ENCODE measurements at places on chromosomes 16 and 17. TPM values are rescaled to one million over a fixed set of nuclear protein-coding genes. Genes with fewer than 3 reads are reported as not detected.

DNA sequence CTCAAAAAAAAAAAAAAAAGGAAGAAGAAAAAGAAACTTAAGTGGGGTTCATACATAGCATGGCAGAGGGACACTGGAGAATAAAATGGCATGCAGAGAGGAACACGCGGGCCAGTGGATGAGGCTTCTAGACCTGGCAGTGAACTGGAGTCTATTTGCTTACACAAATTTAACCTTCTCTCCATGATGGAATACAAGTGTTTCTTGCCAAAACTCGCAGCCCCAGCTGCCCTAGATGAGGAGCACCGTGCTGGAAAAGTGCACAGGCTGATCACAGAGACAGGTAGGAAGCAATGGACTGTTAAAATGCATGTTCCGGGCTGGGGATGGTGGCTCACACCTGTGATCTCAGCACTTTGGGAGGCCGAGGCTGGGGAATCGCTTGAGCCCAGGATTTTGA is 9.3 kb downstream of the SSTR2 start:
- DNase-seq = no peak

- peak; percentile 88 for DNase-seq
Observed at GRCh38 chr16:4309833-4310266, 6.0 kb upstream of the GLIS2 start.

DNA sequence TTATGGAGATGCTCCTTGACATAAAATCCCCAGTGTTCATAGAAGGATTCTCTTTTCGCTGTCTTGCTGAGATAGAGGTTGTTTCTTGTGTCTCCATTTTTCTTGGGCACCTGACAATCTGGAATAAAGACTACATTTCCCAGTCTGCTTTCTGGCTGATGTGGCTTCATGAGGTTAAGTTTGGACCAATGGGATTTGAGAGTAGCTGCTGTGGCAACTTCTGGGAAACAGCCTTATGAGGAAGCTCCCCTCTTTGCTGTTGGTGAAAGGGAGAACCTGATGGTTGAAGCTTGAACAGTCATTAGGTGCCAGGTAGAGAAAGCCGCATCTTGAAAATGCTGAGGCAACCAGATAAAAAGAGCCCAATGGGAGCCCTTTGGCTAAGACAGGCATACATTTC is 24.4 kb downstream of the HS3ST4 start:
- DNase-seq = no peak

DNA sequence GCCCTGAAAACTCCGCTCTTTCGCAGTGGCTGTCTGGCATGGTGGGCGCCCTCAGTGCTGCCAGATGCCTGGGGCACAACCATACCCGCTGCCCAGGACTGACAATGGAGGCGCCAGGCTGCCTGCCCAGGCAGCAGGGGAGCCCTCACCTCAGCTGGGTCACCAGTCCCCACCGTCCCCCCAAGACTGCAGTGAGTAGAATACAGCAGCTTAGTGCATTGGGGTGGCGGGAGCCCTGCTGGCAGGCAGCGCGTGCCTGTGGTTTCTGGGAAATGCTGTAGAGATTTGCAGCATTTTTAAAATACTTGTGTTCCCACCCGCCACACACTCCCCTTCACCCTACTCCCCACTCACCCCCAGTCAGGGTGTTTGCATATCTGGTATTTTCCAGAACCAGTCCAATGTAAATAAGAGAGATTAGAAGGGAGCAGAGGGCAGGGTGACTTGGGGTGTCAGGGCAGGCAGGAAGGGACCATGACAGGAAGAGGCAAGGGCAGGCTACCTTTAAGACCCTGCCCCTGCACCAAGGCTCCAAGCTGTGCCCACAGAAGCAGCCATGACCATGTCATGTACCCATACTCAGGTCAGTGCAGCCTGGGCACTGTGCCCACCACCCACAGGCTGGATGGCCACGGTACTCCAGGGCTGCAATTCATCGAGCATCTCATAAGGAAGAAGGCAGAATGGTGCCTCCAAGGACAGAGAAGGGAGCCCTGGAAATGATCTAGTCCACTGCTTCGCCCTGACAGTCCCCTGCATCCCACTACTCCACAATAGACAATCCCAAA is 21.5 kb downstream of the MYO18A start:
- peak; percentile 74 for DNase-seq

GRCh38 chr16:88617268-88618031 is 20.9 kb upstream of the IL17C start:
- peak; percentile 74 for DNase-seq

DNA sequence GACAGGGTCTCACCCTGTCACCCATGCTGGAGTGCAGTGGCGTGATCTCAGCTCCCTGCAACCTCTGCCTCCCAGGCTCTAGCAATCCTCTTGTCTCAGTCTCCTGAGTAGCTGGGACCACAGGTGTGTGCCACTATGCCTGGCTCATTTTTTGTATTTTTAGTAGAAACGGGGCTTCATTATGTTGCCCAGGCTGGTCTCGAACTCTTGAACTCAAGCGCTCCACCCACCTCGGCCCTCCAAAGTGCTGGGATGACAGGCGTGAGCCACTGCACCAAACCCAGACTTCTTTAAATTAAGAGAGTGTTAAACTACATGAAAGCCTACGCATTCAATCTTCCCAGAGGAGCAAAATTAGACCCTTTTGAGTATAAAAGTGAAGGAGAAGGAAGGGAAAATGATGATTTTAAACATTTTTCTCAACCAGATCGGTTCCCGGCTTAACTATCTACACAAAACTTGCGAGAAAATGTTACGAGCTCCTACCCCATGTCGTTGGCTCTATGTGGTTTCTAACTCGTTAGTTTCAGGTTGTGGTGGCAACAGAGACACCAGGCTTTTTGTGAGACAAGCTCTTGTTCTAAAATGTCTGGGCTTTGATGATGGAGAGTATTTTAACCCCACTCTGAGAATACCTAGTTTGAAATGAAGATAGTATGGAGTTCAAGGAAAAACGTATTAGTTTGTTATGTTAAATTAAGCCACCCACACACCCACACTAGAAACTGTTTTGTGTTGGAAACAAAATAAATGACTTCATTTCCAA is 26.3 kb downstream of the STAT5B start:
- no peak for DNase-seq

- DNase-seq = no peak
Observed at GRCh38 chr17:78539781-78540180, 37.4 kb downstream of the DNAH17 start.

- DNase-seq = no peak
Observed at GRCh38 chr17:57808882-57809281, 41.0 kb downstream of the MRPS23 start.

GRCh38 chr16:89717688-89718505 is 2.8 kb downstream of the VPS9D1 start:
- DNase-seq = no peak

- DNase-seq = peak; percentile 80
Observed at GRCh38 chr17:12637015-12637414, 28.7 kb upstream of the MYOCD start.

DNA sequence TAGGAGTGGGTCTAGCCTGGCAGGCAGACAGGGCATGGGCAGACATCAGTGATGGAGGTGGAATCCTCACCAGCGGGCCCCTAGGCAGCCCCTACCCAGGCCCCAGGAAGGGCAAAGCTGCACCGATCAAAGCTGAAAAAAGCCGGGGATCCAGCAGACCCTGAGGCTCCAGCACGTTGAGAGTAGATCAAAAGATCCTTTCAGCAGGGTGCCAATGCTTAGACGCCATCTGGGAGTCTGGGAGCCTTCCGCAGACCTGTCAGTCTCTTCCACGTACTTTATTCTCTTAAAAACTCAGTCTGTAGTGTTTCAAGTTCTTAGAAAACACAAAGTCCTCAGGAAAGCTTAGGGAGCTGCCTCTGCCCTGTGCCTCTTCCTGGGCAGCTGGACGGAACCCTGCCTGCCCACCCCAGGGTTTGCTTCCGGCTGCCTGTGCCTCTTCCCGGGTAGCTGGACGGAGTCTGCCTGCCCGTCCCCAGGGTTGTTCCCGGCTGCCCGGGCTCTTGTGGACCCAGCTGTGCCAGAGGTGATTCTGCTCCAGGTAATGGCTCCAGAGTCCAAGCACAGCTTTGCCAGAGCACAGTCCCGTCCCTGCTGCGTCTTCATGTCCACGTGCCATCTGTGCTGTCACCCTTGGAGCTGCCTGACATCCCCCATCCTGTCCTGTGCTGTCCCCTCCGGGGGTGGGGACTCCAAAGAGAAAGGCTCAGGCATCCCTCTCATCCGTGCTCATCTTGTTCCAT is 50.8 kb upstream of the PVALEF start:
- no peak for DNase-seq

- no peak for DNase-seq
Observed at GRCh38 chr16:18853694-18854093, 52.3 kb upstream of the ARL6IP1 start.

GRCh38 chr16:17359788-17360390 is 110.9 kb downstream of the XYLT1 start:
- DNase-seq = peak; percentile 66

DNA sequence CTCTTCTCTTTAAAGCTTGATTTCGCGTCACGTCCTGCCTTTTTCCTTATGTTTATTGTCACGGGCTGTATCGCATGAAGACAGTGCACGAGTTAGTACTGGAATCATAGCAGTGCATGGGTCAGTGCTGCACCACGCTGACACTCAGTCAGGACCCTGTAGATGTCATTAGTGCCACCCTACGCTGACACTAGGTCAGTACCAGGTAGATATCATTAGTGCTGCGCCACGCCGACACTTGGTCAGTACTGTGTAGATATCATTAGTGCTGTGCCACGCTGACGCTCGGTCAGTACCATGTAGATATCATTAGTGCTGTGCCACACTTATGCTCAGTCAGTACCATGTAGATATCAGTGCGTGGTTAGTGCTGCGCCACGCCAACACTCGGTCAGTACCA is 106.2 kb upstream of the ZNF469 start:
- DNase-seq = no peak

DNA sequence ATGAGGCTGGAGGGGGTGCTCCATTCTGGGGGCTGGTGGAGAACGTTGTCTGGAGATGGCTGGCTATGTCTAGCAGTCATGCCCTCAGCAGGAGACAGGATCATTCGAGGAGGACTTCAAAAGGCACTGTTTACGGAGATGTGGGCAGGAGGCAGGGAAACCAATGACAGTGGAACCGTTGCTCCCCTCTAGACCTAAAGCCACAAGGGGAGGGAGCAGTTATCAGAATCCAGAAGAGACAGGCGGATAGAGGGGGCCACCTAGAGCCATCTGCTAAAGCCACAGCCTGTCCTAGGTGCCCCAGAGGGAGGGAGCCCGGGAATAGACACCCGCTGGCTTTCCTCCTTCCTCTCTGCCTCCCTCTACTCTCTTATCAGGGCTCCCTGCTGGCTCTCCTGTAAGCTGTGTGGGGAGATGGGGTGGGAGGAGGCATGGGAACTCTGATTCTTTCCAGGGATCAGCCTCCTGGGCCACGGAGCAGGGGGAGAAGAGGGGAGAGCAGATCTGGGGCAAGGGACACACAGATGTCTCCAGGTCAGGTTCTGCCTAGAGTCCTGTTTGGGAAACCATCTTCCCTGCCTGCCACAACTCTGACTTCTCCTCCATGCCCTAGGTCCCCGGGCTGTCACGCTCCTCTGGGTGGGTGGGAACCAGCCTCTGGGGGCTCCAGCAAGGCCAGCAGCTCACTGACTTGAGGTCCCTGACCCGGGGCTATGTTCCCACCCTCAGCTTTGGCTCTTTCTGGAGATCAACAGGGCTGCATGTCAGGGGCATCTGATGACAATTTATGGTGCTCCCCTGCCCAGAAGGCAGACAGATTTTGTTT is 42.3 kb downstream of the IRX3 start:
- no peak for DNase-seq

GRCh38 chr17:36583787-36584186 is 7.9 kb upstream of the DHRS11 start:
- DNase-seq = no peak

The KCNJ12 gene
- 0.14 TPM for total RNA-seq

The CES3 gene
- total RNA-seq = 0.68 TPM

The NUDT21 gene
- 147 TPM for total RNA-seq

The ENPP7 gene
- not detected for total RNA-seq

The TMEM92 gene
- 5.6 TPM for total RNA-seq

The PLCD3 gene
- total RNA-seq = 157 TPM

The WNT3 gene
- total RNA-seq = 3.4 TPM

The BRIP1 gene
- total RNA-seq = 11.3 TPM

The TOM1L2 gene
- 13.2 TPM for total RNA-seq

The RAB37 gene
- not detected for total RNA-seq

The IRF8 gene
- total RNA-seq = 1.7 TPM

The CDK12 gene
- total RNA-seq = 15.5 TPM

The SEPTIN1 gene
- total RNA-seq = not detected

The BCL6B gene
- total RNA-seq = not detected

The IL21R gene
- 1.0 TPM for total RNA-seq

The MPP3 gene
- total RNA-seq = 4.3 TPM

The KRT27 gene
- not detected for total RNA-seq
